ENCODE measurements at places on chromosomes 7 and 10.

DNA sequence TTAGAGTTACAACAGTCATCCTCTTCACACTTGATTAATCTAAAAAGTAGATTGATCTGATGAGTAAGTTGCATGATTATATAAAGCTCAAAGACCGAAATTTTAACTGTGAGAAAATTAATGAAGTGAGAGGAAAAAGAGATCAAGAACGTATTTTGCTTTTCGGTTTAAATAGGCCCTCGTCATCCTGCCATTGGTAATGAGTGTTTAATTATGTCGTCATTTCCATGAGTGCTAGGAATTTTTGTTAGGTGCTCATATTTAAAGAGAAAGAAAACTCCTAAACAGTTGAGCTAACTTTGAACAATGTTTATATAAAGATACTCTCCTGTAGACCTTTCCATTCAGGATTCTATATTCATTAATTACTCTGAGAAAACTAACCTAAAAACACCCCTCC, 159.4 kb downstream of the TPK1 start:
- no peak for DNase-seq

DNA sequence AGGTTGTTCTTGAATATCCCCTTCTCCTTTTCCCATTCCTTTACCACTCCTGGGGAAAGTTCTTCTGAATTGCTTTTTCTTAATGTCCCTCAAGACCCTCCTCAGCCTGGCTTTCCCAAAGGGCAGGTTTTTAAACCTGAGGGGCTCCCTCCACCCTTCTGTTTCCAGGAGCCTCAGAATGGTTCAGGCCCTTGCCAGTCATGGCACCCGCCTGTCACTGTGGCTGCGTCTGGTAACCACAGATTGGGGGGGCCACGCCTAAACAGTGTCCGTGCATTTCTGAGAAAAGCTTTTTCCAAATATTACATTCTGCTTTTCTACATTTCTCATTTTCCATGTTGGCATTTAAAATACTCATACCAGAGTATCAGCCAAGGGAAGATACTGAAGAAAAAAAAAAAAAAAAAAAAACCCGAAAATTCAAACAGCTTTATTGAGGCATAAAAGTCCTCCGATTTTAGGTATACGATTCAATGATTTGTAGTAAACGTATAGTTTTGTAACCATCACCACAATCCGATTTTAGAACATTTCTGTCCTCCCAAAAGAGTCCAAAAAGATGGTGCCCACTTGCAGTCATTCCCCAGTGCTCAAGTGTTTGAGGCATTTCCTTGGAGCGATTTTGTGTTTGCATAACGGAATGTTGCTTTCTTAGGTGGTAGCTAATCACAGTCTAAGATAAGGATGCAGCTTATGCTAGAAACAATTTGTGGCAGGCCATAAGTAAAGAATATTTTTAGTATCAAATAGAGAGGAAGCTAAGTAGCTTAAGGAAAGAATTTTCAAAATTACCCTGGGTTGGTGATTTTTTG, 22.1 kb downstream of the HKDC1 start:
- DNase-seq, result no peak

DNA sequence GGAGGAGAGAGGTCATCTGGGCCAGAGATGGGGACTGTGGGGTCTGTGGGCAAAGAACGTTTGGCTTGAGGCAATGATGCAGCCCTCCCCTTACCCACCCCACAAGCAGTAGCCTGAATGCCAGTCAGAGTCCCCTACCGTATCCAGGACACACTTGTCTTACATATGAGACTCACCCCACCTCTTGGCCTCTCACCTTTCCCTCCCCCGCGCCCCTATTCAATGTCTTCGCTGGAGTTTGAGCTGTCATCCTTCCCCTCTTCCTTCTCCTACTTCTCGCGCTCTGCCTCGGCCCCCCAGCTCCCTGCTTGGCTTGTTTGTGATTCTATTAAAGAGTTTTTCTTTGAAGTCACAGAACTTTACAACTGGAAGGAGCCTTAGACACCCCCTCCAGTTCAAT, 8.9 kb downstream of the PRRT4 start:
- no peak for DNase-seq

DNA sequence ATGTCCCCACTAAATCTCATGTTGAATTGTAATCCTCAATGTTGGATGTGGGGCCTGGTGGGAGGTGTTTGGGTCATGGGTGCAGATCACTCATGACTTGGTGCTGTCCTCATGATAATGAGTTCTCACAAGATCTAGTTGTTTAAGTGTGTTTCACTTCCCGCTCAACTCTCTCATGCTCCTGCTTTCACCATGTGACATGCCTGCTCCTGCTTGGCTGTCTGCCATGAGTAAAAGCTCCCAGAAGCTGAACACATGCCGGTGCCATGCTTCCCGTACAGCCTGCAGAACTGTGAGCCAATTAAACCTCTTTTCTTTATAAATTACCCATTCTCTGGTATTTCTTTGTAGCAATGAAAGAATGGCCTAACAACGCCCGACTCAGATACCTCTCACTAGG, 6.2 kb upstream of the PSTK start:
- no peak for DNase-seq

GRCh38 chr7:51011710-51012350, 229.1 kb upstream of the GRB10 start:
- no peak for DNase-seq

DNA sequence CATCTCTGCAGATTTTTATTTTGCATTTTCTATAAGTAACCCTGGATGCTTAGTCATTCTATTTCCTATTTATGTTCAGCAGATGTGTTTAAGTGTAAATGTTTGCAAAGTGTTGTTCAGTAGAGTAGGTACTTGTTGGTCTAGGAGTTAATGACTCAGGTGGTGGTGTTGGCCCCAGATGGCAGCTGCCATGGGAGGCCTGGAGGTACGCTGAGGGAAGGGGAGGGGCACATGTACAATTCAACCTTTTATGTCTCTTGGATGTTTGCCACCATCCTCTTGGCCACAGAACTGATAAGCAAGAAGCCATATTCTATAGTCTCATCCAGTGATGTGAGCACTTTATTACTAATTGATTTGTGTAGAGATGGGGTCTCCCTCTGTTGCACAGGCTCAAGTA, 68.1 kb upstream of the SLC39A12 start:
- no peak for DNase-seq

All from activated T-helper 1 cell treated with anti-CD3 and anti-CD28 coated beads, Interleukin-2, amount 50 U/mL, for 16 hours (primary cell).